Cardiac fibroblast (primary cell): ENCODE measurements at places on chromosomes 1 and 21.
A peak's percentile ranks its signal among the peaks of the same experiment; 100 is the strongest.

GRCh38 chr1:153773096-153773921 is 1.9 kb upstream of the SLC27A3 start:
- DNase-seq: no peak

DNA sequence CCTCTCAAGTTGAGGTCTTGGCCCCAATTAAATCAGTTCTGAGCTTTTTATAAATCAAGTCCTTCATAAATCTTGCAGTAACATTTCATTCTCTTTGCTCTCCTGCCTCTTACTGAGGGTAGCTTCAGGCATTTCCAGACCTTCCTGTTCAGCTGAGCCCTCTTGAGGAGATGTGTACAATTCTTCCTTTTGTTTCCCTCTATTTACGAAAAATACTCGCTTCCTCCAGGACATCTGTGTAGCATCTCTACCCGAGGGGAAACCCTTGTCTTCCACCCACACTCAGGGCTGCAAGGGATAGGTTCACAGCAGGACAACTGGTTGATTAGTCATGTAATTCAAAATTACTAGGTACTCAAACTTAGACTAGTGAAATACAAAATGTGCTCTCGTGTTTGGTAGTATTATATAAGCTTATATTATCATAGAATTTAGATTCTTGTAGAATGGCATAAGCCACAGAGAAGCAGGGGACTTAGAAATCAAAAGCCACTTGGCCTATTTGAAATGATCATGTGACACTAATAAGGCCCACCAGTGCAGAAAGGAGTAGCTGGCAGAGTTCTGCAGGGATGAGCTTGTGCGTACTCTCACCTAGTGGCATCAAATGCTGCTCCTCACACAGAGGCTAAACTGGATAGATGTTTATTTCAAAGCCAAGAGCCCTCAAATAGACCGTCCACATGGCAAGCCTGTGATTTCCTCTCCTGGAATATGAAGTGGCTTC is 126.7 kb downstream of the GDAP2 start:
- no peak for DNase-seq

GRCh38 chr1:207808322-207808705 is 56.5 kb downstream of the CD46 start:
- DNase-seq: no peak

DNA sequence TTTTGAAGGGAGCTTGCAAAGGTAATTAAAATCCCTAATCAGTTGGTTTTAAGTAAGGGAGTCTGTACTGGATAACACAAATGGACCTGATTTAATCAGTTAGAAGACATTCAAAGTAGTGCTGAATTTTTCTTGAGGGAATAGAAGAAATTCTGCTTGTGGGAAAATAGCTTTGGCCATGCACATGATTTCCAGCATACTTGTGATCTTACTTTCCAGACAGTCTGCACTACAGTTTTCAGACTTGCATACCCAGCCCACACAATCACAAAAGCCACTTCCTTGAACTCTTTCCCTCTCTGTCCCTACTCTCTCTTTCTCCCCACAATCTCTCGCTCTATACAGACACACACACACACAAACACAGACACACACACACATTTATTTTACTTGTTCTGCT is 852.1 kb downstream of the PLA2G4A start:
- DNase-seq: peak; percentile 57

- DNase-seq: no peak
These were observed 1.5 kb downstream of the ZNF691 start for GRCh38 chr1:42847721-42848460.

DNA sequence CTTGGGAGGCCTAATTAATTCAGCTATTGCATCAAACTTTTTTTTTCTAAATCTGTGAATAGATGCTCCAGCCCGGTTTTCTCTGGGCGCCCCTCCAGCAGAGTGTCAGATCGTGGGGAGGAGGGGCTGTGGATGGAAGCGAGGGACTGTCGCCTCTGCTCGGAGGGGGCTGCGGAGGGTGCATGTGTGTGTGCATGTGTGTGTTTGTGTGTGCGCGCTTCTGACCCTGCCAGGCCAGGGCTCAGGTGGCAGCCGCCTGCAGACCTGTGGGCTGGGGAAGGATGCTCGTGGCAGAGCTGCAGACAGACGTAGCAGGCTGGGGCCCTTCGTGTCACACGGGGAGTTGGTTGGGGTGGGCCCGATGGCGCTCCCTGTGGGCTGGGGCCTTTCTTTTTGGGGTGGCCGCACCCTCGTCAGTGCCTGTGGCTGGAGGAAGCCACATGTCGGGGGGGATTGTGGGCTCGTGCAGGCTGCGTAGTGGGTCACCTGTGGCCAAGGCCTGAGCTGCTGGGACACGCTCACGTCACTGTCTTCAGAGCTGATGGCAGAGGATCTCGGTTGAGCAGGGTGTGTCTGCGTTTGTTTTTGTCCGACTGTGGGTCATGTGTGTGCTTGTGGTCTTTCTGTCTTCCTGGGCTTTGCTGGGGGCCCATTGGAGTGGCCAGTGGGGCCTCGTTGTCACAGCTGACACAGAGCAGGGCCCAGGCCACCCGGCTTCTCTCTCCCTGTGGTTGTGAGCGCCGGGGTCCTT is 2.8 kb downstream of the SKI start:
- no peak for DNase-seq

DNA sequence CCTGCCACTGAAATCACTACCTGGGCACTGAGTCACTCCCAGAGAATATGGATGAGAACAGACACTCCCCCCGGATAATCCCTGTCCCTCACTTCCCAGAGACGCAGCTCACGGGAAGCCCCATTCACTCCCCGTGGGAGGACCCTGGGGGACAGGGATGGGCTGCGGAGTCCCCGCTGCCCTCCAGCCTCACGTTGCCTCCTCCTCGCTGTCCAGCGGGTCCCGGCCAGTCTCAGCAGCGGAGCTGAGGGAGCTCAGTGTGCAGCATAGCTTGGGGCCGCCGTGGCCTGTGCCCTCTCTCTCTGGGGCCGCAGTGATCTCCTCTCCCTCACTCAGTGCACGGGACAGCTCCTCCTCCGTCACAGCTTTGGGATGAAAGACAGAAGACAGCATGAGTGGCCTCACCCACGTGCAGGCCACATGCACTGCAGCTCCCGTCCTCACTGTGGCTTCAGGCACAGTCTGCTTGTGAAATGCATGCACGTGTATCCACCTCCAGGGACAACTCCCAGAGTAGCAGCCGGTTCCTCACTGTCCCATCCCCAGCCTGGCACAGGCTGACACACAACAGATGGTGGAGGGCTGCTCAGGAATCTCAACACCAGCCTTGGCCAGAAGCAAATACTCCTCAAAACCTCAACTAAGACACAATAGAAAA is 7.4 kb downstream of the CFAP410 start:
- DNase-seq: no peak

DNA sequence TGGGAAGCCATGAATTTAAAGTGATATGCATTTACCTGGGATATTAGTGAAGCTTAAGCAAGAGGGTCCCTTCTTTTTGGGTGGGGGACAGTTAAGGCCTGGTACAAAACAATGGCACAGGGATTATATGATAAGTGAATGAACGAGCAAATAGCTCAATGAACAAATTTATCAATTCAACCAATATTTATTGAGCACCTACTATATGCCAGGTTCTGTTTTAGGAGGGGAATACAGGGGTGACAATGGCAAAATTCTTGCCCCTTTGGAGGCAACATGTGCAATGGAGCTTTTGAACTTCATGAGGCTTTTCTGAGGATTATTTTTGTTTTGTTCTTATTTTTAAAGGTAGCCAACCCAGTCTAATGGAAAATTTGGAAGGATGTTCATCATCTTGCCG is 68.2 kb downstream of the FOXD2 start:
- no peak for DNase-seq

- peak; percentile 72 for DNase-seq
These were observed 62.8 kb downstream of the MAGI3 start for GRCh38 chr1:113452921-113453770.

DNA sequence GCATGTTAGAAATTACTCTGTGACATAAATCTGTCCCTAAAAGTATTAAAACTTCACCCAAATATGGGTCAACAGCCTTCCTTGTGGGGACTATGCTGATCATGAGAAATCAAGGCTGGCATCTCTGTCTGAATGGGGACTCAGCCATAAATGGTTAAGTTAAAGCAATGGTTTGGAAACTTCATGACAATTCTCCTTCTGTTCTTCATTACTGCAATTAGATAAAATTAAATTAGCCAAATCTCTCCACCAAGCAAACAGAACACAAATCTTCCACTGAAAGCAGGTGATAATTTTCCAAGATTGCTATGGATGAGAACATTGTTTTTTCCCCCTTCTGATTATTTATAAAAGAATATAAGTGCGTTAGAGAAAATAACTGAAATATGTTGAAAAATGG is 346.1 kb downstream of the KCNH1 start:
- no peak for DNase-seq

DNA sequence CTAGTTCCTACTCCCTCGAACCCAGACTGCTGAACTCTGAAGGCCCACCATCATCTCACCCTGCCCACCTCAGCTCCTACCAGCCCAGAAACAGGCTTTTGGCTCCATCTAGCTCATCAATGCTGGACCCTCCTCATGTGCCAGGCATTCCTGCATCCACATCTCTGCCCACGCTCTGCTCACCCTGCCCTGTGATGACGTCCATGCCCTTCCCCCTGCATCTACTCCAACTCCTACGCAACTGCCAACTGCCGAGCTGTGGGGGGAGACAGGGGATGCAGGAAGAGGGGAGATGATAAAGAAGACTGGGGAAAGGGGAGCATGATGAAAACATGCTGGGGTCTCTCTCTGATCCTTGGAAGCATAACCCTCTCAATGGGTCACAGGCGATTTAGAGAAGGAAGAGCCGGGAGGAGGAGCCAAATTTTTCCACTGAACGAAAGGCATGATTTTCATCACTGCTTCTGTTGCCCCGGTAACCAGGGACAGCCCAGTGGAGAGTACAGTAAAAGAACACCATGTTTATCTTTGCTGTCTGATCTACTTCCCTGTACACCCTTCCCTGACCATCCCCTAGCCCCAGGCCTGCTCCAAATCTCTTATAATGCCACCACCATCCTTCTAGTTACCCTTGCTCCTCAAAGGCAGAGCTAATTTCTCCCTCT is 44.3 kb downstream of the CD34 start:
- peak; percentile 54 for DNase-seq

GRCh38 chr21:44723177-44724131 is 12.1 kb upstream of the TSPEAR start:
- DNase-seq: peak; percentile 7

GRCh38 chr21:16532840-16533239 is 803.1 kb downstream of the USP25 start:
- DNase-seq: peak; percentile 71

DNA sequence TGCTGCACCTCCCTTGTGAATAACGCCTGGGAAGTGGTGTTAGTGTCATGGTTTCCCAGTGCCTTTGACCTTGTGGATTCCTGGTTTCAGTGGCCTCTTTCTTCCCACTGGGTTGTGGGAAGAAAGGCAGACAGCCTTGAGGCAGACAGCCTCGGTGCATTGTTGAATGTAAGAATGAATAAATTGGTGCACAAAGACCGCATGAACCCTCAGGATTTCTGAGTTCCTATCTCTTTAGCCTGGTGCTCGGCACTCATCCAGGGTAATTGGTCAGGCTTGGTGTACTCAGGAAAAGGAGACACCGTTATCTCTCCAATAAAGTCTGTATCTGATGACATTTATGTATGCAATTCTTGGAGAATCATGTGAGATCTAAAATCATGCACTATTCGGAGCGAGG is 5.1 kb downstream of the ZNF362 start:
- no peak for DNase-seq

- no peak for DNase-seq
These were observed 24.6 kb downstream of the WNT3A start for GRCh38 chr1:228031276-228031995.

- peak; percentile 93 for DNase-seq
These were observed 9.9 kb upstream of the NCF2 start for GRCh38 chr1:183600136-183600535.

DNA sequence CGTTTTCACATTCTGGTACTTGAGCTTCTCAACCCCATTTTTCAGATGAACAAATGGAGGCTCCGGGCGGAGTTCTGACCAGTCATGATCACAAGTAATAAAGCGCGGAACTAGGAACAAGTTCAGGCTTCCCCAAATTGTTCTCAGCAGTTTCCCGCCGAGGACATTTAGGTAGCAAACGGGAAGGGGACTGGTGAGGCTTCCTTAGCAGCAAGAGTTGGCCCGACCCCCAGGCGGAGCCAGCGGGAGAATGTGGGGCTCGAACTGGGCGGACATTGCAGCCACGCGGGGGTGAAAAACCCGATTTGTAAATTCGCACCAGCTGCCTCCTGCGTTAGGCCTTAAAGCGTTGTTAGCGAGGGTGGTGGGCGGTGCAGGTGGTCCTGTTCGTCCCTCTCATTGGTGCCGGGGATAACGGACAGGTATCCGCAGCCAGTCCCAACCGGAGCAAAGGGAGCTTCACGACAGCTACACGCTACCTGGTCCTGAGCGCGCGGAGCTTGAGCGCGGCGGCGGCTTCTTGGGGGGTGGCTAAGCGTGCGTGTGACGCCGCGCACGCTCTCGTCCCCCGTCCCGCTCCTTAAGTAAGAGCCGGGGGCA is 15.3 kb downstream of the SEMA6C start:
- DNase-seq: peak; percentile 88

GRCh38 chr1:233627823-233628222 is 13.9 kb downstream of the KCNK1 start:
- DNase-seq: no peak

- no peak for DNase-seq
These were observed 45.6 kb downstream of the WNT2B start for GRCh38 chr1:112554411-112554810.

DNA sequence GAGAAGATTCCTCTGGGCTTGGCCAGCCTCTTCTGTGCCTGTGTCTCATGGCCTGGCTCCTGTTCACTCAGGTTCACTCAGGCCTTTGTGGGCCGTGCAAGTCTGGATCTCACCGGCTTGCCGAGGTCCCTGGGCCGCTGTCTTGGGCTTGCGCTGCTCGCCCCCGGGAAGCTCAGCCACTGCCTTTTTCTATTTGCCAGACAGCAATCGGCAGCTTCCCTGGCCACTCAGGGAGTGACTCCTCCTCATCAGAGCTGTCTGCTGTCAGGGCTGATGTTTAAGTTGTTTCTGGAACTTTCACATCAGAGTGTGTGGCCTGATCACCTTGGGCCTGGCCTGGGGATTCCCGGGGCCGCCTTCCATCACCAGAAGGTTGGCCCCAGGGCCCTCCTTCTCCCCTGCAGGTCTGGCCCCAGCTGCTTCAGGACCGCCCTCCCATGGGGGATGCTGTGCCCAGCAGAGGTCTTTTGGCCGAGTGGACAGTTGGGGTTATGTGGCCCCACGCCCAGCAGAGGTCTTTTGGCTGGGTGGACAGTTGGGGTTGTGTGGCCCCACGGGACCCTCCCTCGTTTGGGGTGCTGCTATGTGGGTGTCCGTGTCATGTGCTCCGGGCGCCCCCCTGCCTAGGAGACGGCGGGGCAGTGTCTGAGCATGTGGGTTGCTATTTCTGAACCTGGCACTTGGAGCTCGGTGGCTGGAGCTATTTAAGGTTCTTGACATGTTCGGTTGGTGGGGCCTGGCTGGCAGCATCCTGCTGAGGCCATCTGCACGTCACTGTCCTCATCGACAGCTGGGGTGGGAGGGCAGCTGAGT is 12.5 kb downstream of the SLX9 start:
- DNase-seq: no peak

GRCh38 chr1:227396539-227397353 is 78.5 kb upstream of the CDC42BPA start:
- peak; percentile 43 for DNase-seq

- DNase-seq: peak; percentile 3
These were observed 63.9 kb downstream of the CD247 start for GRCh38 chr1:167454304-167454893.
